ENCODE measurements at places on chromosomes 3 and 15.

DNA sequence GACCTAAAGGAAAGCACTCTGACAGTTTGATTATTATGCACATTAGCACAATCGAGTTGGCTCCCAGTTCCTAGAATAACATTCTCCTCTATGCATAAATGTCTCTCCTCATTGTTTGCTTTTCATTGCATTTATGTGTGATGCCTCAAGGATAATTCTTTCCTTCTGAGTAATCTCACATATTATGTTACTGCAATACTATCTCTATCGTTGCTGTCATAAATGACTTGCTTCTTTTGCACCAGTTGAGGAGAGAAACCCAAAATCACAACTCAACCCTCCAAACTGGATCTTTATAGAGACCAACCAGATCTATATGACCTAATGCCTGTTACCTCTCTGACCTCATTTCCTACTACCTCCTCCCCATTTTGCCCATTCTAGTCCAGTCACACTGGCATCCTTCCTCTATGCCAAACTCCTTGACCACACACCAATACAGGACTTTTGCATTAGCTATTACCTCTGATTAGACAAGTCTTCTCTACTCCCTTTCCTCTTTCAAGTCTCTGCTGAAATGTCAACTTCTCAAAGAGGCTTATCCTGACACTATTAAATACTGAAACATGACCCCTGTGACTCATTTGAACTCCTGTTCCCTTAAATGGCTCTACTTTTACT, 1026.0 kb downstream of the TUSC7 start:
- no peak for DNase-seq

DNA sequence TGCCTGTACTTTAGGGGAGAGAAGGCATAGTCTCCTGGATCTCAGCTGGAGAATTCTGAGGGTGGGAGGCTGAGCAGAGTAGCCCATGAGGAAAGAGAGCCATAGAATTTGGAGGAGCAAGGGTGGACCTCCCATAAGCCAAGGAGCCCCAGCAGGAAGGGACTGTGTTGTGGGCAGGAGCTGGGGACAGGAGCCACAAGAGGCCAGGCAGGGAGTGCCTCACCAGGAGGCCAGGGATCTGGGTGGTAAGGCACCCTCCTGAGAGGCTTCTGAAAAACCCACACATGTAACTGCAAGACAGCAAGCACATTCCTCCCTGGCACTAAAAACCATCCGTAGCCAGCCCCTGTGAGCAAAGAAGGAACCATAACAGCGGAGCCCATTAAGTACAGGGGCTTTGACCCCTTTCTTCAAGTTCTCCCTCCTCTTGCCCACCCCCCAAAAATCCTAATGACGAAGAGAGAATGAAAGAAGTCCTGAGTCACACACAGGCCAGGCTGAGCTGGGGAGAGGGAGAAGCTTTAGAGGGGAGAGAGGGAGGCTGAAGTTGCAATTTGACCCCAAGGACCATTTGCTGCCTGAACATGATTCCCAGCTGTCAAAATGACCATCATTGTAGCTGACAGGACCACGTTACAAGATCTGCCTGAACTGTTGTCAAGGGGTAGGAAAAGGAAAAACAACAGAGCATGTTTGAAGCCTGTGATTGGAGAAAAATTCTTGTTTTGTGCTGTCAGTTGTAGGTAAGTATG, 82.6 kb downstream of the TRIM42 start:
- no peak for DNase-seq

GRCh38 chr15:70503798-70504298, 259.5 kb downstream of the UACA start:
- no peak for DNase-seq

- no peak for DNase-seq
These were observed 4.9 kb downstream of the SEC62 start for GRCh38 chr3:169971522-169971921.

DNA sequence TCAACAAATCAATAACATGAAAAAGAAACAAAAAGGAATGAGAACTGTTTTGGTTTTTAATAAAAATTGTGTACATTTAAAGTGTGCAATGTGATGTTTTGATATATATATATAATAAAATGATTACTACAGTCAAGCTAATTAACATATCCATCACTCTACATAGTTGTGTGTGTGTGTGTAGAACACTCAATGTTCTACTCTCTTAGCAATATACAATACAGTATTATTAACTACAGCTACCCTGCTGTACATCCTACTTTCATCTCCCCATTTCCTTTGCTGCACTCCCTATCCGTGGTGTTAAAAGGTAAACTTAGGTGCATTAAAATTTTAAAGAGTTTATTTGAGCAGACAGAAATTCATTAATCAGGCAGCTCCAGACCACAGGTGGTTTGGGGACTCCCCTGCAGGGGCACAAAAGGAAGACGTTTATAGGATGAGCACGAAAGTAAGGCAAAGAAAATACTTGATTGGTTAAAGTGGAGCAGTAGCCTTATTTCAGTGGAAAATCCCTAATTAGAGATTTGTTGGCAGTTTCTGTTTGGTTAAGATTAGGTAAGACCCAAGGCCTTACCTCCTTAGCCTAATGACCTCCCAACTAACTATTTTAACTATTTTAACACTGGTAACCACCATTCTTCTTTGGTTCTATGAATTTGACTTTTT, 61.8 kb upstream of the SNRK start:
- no peak for DNase-seq

DNA sequence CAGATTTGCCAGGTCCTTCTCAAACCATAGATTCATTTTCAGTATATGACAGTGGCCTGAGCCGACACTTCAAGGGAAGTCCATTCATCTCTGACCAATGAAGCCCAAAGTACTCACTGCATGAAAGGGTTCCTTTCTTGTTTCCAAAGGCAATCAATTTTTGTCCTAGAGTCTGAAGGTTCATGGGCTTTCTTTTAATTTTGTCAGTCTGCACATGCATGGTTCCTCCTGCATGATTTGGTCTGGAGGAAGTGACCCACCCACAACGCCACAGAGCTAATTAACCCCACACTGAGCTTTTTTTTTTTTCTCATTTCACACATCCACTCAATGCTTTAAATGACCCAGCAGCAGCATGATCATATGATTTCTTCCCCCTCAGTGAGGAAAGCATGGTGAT, 216.4 kb downstream of the TIGIT start:
- no peak for DNase-seq

DNA sequence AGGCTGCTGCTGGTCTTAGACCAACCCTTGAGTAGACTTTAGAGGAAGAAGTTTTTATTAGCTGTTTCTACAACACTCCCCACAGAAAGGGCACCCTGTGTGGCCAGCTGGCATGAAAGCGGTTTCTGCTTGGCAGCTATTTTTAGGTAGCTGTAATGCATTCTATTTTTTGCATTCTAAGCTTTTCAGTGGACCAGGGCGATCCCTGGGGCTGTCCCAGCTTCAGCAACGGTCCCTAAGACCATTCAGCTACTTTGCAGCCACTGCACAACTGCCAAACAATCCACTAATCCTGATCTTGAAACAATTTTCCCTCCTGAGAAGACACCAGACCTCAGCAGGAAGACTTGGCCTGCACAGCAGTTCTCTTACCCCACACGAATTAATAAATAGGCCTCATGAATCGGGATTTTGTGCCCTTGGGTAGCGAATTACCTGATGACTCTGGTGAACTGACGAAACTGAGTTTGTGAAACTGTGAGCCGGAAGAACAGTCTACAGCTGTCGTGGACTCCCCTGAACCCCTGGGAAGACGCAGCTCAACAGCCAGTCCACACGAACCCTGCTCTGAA, 14.6 kb upstream of the TFRC start:
- DNase-seq: no peak

- DNase-seq: no peak
These were observed 29.7 kb upstream of the FBLN2 start for GRCh38 chr3:13519006-13519791.

GRCh38 chr3:111236836-111237713, 165.5 kb downstream of the NECTIN3 start:
- no peak for DNase-seq

DNA sequence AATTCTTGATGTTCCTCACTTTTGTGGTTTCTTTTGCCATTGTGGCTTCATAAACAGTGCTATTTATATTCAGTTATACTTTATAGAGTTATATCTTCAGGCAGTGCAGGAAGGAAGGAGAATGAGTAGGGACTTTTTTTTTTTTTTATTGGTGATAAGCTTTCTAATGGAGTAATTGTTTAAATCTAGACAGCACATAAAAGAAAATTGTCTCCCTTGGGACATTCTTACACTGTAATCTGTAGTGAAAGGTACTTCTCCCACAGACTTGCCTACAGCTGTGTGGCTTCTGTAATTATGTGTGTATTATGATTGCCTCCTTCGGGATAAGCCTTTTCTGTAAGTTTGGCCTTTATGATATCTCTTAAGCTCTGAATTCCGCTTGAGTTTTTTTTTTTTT, 41.6 kb downstream of the WDR76 start:
- no peak for DNase-seq

GRCh38 chr3:181703601-181704420, 7.9 kb upstream of the SOX2 start:
- no peak for DNase-seq

- DNase-seq: no peak
These were observed 135.5 kb downstream of the TGFBR2 start for GRCh38 chr3:30741889-30742288.

DNA sequence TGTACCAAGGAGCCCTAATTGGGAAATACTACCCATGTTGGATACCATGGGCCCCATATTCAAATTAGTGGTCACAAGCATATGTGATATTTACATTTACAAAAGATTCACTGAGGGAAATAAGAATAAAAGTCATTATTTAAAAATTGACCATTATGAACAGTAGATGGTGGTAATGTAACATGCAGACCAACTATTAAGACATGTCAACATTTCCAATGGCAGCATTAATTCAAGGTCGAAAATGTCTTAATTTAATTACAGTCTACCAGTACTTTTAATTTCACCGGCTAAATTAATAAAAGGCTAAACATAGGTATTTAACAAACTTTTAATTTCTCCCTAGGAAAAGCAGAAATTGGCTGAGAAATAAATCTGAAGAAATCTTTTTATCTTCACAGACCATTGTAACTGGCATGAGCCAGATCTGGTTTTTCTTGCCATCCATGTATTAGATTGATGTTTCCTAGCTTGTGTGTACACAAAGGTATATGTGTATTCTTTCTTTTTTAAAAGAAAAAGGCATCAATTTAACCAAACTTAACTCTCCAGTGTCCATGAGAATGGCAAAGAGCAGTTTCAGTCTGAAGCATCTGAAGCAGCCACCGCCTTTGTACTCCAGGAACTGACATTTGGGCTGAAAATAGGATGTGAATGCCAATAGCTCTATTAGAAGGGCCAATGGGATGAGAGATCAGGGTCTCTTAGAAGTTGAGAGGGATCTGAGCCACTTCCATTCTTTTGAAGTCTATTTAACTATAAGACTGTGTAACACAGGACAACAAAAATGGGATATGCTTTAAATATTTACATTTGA, 26.6 kb downstream of the NEK11 start:
- DNase-seq: no peak

GRCh38 chr15:90617171-90617570, 87.4 kb downstream of the CRTC3 start:
- no peak for DNase-seq

DNA sequence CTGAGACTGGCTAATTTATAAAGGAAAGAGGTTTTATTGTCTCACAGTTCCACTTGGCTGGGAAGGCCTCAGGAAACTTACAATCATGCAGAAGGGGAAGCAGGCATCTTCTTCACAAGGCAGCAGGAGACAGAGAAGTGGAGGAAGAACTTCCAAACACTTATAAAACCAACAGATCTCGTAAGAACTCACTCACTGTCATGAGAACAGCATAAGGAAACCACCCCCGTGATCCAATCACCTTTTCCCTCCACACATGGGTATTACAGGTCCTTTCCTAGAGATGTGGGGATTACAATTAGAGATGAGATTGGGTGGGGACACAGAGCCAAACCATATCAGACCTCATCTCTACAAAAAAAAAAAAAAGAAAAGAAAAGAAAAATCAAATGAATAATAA, 25.7 kb downstream of the CGGBP1 start:
- DNase-seq: no peak

DNA sequence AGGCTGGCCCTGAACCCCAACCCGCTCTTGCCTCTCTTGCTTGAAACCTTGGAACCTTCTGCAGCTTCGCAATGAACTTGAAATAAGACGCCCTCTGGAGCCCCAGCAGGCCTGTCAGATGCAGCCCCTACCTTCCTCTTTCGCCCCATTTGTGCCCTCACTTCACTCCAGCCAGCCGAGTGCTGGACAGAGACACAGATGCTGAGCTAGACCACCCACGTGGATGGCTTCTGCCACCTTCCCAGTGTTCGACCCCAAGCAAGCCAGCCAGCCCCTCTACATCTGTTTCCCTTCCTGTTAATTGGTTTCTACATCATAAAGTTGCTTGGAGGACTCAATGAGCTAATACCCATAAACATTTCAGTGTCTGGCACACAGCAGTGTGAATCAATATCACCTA, 23.8 kb upstream of the SNRPA1 start:
- no peak for DNase-seq

GRCh38 chr3:28924744-28925360, 356.0 kb upstream of the RBMS3 start:
- DNase-seq: no peak

- DNase-seq: no peak
These were observed 39.3 kb upstream of the GATA2 start for GRCh38 chr3:128532012-128532983.

- DNase-seq: no peak
These were observed 14.6 kb upstream of the SNRPA1 start for GRCh38 chr15:101309436-101310160.

DNA sequence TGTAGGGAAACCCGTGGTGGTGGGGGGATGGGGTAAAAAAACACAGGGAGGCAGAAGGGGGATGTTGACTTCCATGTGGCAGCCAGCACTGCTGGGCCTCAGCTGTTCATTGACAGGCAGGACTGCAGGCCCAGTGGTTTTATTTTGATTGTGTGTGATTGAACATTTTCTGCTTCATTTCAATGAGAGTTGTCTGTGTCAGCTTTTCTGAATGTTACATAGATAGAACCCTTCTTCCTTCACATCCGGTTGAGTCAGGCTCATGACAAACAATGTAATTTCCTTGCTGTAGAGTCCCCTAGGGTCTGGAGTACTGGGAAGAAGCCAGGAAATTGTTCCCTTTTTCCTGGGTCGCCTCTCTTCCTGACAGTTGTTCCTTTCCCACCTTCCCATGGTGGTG, 8.2 kb upstream of the RPP25 start:
- DNase-seq: no peak

GRCh38 chr15:31051496-31052080, 49.9 kb downstream of the TRPM1 start:
- DNase-seq: no peak

DNA sequence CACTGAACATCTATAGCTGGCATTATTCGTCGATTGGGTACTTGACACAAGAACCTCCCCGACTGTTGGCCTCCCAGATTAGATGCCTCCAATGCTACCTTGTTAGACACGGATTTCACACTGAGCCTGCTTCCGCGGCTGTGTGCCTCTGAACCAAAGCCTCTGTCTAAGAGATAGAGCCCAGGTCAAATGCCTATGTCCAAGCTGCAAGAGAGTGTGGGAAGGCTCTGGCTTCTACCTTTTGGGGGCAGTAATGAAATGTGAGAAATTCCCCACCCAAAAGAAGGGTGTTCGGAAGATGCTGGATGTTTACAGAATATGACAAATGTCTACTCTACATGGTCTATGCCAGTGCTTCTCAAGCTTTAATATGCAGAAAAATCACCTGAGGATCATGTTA, 2.0 kb upstream of the RPUSD2 start:
- DNase-seq: no peak
